ENCODE measurements at places on chromosomes 3 and 15. TPM values are rescaled to one million over a fixed set of nuclear protein-coding genes. Genes with fewer than 3 reads are reported as not detected.
A peak's percentile ranks its signal among the peaks of the same experiment; 100 is the strongest.

RSL24D1 gene
- total RNA-seq = 86.5 TPM

PRKCI gene
- total RNA-seq = 48.0 TPM

APOD gene
- total RNA-seq = not detected

GOLGA8N gene
- 0.46 TPM for total RNA-seq

DOCK3 gene
- total RNA-seq = 0.43 TPM

GRCh38 chr3:50155491-50155878, 361 bp downstream of the SEMA3F start:
- no peak for DNase-seq

DNA sequence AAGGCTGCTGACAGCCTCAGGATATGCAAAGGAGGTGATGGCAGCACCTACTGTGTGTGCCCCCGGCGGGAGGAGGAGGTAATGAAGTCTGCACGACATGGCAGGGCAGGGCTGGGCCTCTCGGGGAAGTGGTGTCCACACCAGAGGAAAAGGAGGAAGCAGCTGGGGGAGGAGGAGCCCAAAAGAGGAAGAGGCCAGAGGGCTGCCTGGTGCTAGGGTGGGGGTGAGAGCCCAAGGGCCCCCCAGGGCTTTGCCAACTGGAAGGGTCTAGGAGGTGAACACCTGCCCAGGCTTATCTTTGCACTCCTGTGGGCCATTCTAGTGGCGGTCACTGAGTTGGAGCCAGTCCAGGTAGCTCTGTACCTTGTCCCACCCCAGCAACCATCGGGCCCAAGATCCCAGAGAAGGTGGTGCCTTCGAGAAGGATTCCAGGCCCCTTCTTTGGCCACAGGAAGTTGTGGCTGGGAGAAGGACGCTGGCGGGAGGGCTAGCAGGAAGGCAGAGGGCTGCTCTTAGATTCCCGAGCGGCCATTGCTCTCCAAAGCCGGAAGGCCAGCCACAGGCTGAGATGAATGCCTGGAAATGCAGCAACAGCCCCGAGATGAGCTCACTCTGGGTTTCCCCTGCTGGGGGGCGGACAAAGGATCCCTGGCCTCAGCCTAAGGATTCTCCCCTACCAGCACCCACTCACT, 7.0 kb downstream of the GNAI2 start:
- no peak for DNase-seq

DNA sequence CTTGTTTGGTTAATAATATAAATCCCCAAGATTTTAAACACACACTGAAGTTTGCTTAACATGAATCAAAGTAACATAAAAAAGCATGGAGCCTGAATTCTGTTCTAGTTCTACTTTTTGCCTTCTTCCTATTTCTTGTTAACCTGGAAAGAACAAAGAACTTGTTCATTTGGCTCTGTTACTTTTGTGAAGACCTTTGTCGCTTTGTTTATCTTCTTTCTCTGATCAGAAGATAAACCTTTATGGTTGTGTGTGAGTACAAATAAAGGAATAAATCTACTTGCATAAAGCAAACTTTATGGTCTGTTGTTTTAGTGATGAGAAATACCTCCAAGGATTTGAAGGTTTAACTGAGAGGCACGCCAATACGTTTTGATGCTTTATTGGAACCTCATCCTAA, 210.1 kb upstream of the SATB1 start:
- DNase-seq = no peak

DNA sequence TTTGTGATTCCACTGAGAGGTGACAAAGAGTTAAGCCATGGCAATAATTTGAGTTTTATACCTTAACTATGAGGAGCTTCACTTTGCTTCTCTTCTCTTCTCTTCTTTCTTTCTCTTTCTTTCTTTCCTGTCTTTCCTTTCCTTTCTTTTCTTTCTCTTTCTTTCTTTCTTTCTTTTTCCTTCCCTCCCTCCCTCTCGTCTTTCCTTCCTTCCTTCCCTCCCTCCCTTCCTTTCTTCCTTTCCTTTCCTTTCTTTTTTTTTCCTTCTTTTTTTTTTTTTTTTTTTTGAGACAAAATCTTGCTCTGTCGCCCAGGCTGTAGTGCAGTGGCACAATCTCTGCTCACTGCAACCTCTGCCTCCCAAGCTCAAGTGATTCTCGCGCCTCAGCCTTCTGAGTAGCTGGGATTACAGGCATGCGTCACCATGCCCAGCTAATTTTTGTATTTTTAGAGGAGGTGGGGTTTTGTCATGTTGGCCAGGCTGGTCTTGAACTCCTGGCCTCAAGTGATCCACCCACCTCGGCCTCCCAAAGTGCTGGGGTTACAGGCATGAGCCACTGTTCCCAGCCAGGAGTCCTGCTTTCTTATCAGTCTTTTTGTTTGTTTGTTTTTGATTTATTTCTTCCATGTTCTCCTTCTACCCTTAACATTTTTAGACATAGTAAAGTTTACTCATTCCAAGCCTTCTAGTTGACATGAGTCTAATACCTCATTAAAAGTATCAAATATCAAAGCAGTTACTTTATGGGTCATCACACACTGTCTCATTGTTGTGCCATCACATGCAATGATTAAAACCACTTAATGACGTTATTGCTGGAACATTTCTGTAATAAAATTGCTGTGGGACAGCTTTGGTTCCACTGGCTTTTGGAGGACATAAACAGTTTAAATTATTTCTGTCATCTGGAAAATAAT, 29.9 kb downstream of the SLC49A4 start:
- no peak for DNase-seq

DNA sequence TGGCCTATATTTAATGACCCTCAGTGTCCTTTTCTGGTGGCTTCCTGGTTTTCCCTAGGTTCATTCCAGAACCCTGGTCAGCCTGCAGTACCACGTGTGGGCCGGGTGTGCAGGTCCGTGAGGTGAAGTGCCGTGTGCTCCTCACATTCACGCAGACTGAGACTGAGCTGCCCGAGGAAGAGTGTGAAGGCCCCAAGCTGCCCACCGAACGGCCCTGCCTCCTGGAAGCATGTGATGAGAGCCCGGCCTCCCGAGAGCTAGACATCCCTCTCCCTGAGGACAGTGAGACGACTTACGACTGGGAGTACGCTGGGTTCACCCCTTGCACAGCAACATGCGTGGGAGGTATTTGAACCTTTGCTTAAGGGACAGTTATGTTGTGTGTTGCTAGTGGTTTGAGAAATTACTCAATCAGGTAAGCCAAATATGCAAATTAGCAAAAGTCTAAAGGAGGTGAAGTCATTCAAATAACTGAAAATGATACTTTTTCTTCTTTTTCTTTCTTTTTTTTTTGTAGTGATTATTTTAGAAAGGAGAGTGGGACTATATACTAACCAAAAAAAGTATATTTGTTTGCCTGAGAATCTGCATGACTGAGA, 259.2 kb downstream of the ADAMTSL3 start:
- DNase-seq = no peak

GRCh38 chr3:150410311-150411105, 2.4 kb downstream of the TSC22D2 start:
- DNase-seq = no peak

- no peak for DNase-seq
These were observed 21.6 kb downstream of the UACA start for GRCh38 chr15:70741677-70742293.

DNA sequence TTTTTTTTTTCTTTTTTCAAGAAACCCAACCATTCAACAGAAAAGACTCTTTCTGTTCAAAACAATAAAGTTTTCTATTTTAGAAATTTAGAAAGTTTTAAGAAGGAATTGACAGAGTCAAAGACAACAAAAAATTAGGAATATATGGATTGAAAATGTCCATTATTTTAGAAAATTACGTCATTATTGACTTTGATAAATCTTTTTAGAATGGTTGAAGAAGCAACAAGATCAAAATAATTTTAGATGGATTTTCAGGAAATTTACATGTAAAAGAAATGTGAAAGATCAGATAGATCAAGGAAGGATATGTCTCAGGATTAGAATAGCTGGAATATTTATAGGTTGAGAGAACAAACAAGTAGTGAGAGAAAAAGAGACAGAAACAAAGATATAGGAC, 8.4 kb upstream of the KCNH8 start:
- DNase-seq = no peak

- DNase-seq = no peak
These were observed 18.2 kb downstream of the PIF1 start for GRCh38 chr15:64807051-64807749.

GRCh38 chr3:31752305-31753049, 219.8 kb downstream of the STT3B start:
- no peak for DNase-seq

- peak; percentile 68 for DNase-seq
These were observed 73.7 kb upstream of the DLG1 start for GRCh38 chr3:197372047-197372661.

DNA sequence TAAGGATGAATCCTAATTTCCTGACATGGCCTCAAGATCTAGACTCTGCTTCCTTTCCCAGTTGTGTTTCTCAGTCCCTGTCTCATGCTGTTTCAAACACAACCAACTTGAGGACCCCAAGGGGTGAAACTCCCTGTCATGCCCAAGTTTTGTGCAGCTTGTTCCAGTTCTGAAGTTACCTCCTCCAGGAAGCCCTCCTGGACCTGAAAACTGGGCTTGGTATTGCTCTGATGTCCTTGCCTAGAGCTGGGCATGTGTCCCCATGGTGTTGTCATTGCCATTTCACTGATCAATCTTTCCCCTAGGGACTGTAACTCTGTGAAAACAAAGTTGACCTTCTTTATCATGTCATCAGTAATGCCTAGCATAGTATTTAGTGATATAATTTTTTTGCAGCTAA, 6.1 kb upstream of the LMOD3 start:
- no peak for DNase-seq

DNA sequence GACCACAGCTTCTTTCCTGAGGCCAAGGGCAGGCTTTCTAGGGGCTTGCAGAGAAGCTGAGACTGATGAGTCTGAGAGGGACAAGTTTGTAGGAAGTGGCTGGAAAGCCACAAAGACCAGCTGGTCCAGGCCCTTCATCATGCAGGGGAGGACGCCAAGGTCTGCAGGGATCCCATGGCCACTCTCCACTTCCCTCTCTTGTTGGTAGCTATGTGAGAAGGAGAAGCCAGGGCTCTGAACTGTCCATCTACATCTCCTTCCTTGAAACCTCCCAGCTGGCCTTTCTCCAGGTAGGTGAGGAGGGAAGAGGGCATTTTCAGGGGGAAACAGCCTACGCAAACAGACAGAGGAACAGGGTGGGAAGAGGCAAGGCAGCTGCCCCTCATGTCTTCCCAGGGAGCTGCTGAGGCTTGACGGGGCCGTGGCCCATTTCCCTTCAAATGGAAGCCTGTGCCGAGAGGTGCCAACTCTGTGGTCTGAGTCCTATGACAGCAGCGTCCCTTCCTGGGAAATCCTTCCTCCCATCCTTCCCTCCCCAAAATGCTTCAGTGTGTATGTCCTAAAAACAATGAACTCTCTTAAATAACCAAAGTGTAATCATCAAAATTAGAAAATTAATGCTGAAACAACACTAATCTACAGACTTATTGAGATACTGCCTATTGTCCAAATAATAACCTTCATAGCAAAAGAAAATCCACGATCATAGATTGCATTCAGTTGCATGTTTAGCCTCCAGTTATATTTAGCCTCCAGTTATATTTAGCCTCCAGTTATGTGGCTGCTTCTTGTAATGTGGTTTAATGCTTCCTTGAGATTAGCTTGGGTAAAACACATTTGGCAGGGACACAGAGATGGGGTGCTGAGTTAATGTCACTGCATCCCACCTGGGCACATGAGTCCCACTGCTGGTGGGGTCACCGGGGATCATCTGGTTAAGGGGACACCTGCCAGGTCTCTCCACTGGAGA, 36.0 kb downstream of the GNB5 start:
- no peak for DNase-seq

DNA sequence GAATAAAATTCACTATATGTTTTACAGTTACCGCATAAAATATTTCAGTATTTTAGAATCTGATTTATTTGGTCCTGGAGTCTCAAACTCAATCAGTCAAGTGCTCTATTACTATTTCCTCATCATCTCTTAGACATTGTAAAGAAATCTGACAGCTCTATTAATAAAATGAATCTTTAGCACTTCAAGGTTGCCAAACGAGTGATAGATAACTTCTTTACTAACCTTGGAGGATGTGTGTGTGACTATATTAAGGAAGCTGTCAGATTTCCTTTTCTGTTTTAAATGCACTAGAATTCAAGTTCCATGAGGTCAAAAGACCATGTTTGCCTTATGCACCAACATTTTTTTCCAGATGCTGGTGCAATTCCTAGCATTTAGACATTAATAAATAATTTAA, 389.8 kb upstream of the AZI2 start:
- no peak for DNase-seq

- DNase-seq = no peak
These were observed 317.3 kb downstream of the ZBTB20 start for GRCh38 chr3:114829783-114830182.

- DNase-seq = no peak
These were observed 188.1 kb upstream of the NSMCE3 start for GRCh38 chr15:29457729-29458128.

- DNase-seq = no peak
These were observed 10.4 kb downstream of the TTC14 start for GRCh38 chr3:180612364-180612763.

- no peak for DNase-seq
These were observed 26.3 kb downstream of the FBXO22 start for GRCh38 chr15:75929799-75930565.

GRCh38 chr3:137766041-137766875, 2.1 kb downstream of the SOX14 start:
- no peak for DNase-seq

DNA sequence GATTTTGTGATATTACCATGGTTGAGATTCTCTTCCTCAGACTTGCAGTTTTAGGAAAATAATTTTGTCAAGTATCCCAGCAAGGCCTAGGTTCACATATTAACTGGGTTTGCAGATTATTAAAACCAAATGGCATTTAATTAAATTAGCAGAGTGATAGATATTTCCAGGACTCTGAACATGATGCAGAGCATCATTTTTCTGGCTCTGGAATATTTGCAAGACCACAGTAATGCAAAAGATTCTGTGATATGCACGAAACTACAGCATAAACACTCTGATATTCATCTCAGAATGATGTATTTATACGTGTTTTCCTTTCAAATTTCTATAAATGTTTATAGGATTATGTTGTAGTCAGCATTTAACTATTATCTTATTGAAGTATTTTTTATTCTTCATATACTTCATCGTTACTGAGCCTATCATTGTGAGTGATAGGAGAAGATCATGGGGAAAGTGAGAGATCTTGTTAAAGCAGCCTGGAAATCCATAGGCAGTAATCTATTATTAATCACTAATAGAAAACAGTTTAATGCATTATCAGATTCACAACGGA, 1245.6 kb downstream of the OTOL1 start:
- no peak for DNase-seq

DNA sequence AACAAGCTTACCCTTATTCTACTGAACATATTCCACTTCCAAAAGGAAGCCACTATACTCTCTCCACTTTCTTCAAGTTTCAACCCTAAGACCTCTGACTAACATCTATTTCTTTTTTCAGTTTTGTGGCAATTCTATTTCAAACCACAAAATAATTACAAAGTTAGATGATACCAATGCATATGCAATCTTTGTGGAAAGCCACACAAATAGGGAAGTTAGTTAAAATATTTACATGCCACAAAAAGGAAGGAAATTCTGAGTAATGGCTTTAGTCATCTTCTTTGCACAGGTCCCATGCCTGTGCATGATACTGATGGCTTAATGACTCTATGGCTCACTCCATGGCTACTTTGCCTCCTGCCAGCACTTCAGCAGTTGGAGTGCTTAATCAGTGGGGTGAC, 57.0 kb upstream of the MCTP2 start:
- DNase-seq = peak; percentile 7
